ENCODE measurements at places on chromosomes 6 and 20.

DNA sequence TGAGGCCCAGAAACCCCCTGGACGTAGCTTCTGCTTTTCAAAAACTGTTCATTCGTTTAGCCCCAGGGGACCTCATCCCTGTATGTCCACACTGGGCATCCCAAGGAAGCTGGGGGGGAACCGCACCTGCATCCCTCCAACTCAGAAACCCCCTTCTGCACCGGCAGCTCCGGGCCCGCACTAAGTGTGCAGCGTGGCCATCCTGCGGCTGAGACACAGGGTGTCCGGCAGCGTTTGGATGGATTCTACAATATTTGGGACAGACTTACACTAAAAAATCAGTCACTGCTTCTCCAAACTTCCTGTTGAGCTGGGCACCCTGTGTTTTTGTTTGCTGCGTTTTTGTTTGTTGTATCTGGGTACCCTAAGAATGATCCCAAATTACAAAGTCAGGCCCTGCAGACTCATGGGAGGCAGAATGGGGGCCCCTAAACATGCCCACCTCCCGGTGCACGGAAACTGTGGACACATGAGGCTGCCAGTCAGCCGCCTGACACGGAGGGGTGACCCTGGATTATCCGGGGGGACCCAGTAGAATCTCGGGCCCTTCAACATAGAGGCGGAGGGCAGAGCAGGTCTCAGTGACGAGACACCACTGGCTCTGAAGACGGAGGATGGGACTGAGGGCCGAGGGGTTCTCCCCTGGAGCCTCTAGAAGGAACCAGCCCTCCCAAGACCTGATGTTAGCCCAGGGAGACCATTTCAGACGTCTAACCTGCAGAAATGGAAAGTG lies 88.2 kb upstream of the BHLHE23 start:
- no peak for DNase-seq

DNA sequence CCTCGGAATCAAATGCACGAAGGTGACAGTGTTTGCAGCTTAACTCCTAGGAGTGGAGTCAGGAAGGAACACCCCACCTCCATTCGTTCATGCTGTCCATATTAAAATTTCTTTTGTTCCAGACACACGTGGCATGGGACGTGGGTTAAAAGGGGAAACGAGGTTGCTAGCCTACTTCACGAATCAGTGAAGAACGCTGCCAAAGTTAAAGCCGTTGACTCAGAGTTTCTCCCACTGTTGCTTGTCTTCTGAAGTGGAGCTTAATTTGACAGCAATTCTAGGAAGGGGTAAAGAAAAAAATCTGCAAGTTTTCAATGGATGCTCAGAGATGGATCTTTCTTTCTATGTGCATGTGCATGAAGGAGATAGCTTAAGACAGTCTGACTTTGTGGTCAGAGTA lies 499.1 kb downstream of the CD83 start:
- no peak for DNase-seq

DNA sequence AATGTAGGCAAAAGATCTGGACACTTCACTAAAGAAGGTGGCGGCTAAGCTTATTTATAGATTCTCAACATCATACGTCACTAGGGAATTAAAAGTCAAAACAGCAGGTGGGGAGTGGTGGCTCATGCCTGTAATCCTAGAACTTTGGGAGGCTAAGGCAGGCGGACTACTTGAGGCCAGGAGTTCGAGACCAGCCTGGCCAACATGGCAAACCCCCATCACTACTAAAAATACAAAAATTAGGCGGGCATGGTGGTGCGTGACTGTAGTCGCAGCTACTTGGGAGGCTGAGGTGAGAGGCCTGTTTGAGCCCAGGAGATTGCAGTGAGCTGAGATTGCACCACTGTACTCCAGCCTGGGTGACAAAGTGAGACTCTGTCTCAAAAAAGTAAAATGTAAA lies 74.6 kb downstream of the GPX5 start:
- DNase-seq = no peak

DNA sequence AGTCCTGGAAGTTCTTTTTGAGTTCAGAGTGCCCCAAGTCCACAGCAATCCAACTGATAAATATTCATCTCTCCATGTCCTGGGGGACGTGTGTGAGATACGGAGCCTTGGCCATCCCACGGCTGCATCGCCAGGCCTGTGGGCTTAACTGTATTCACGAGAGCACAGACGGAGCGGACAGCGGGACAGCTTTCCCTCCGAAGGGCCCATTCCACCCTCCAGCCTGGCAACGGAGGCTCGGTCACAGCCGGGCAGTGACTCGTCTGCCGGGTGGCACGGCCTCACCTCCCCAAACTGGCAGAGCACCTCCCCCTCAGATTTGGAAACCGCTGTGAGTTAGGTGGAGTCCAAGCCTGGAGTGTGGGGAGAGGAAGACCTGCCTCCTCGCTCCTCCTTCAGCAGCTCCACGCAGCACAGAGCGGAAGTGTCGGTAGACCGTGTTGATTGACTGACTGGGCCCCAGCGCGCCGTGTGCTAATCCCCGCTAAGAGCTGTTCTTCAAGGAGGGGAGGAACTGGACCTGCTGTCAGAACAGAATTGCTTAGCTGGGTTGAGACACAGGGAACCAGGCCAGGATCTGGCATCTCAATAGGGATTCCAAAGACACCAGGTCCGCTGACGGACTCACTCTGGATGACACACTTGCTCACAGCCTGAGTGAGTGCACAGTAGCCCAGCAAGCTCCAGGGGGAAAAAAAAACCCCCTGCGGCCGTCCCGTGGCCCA lies 10.9 kb downstream of the FOXF2 start:
- no peak for DNase-seq

DNA sequence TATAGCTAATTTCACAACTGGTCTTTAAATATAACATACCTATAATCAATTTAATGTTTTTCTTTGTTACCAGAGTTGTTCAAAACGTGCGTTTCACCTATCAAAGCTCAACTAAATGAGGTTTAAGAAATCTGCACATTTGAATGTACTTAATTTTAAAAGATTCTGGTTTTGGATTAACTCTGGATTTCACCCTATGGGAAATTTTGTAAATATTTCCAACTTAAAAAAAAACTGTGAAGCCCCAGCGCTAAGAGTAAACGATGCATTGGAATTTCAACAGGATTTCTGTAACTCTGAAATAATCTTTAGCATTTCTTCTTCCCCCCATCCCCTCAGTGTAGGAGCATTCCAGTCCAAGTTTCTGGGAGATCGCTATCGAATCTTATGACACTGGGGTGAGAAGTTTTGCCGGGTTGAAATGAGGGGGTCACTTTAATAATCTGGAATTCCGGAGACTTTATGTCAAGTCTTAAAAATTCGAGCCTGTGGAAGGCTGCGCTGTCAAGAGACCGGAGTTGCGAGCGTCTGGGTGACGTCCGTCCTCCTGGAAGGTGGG lies 643 bp upstream of the MAP3K4 start:
- no peak for DNase-seq

DNA sequence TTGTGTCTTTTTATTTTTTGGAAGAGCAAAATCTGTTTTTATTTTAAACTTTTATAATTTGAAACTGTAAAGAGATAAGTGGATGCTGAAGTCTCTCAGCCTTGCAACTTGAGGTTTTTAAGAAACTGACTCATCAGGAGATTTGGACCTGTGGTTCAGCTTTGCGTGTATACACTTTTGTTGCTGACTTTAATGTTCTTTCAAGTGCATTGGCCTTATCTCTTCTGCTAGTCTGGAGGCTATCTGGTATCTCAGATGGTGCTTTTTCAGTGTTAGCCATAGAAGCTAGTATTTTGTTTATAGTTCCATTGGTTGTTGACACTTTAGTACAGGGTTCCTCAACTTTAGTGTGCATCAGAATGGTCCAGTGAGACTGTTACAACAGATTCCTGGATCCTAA lies 504.0 kb upstream of the SPTLC3 start:
- DNase-seq = no peak

GRCh38 chr20:47205577-47206123 lies 150.8 kb downstream of the ZMYND8 start:
- DNase-seq = peak; percentile 93

DNA sequence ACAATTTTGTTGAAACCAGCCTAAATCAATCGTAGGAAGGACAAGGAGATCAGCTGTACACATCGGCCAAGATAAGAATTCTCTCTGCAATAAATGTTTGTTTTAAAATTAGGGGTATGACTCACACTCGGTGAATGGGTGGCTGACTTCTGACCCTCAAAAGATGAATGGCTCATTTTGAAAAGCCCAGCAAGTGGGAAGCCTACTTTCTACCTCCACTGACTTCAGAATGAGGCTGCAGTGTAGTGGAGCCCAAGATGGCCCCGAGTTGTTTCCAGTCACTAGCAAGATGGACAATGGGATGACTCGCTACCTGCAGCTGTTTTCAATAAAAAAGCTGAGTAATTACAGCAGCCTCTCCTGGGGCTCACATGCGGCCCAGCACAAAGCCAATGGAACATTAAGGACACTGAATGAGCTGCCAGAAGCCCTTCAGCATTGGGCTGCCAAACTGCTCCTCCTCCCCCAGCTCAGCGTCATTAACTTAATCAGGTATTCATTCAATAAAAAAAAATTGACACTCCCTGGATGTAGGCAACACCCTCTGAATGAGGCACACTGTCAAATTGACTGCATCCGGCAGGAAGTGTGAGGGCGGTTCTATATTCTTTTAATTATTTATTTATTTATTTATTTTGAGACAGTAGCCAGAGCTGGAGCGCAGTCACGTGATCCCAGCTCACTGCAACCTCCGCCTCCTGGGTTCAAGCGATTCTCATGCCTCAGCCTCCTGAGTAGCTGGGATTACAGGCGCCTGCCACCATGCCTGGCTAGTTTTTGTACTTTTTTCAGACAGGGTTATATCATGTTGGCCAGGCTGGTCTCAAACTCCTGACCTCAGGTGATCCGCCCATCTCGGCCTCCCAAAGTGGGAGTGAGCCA lies 107.3 kb downstream of the GMPR start:
- no peak for DNase-seq

DNA sequence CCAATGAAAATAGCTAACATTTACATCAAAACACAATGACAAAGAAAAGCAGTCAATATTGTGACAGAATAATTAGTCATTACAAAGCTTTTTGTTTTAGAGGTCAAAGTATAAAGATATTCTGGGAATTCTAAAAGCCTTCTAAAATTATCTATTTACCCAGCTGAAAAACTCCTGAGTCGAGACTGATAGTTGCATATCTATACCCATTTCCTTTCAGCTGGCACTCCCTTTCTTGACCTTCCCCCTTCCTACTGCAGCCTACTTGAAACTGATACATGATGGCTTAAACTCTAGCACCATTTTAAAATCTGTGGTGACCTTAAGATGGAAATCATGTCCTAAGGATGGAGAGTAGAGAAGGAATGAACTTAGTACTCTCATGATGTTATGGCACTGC lies 38.6 kb downstream of the LMBRD1 start:
- no peak for DNase-seq

- no peak for DNase-seq
Measured at GRCh38 chr6:163782436-163783003, 368.0 kb downstream of the QKI start.

DNA sequence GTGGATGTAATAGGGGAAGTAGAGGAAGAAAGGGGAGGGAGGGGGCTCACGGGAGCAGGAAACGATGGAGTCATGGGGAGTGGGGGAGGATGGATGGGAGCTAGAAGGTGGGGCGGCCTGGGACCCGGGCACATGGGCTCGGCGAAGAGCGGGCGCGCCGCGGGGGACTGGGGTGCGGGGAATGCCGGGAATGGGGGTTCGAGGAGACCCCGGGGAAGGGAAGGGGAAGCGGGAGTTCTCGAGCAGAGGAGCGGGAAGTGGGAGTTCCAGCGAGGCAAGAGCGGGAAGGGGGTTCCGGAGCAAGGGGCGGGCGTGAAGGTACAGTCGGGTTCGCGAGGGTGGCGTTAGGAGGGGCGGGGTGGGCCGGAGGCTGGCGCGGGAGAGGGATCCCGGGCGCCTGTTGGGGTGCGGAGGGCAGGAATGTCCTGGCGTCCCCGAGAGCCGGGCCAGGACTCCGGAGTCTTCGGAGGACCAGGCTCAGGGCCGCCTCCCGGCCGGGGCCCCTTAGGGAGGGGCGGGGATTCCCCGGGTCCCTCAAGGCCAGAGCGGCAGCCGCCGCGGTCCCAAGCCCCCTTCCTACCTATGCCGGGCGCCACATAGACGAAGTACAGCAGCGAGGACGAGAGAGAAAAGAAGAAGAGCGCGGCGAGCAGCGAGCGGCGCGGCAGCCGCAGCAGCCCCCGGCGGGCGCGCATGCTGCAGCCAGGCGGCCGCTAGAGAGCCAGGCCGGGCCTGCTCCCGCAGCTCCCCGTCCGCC lies 504 bp downstream of the B4GALT5 start:
- DNase-seq = peak; percentile 56

DNA sequence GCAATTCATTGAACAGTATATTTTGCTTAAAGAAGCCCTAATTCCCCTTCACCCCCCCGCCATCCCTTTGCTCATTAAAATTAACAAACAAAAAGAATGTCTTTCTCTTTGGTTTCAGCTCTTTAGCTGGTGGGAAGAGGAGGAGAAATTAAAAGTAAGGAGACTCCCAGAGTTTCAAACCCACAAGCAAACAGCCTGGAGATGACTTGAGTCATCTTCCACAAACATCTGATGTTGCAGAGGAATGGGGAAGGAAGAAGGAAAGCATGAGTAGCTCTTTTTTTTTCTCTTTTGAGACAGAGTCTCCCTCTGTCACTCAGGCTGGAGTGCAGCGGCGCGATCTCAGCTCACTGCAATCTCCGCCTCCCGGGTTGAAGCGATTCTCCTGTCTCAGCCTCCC lies 189.6 kb downstream of the ADAT2 start:
- no peak for DNase-seq
